ENCODE measurements at places on chromosomes 3 and 15.

GRCh38 chr3:130956281-130956680 is 62.4 kb downstream of the ATP2C1 start:
- no peak for DNase-seq

DNA sequence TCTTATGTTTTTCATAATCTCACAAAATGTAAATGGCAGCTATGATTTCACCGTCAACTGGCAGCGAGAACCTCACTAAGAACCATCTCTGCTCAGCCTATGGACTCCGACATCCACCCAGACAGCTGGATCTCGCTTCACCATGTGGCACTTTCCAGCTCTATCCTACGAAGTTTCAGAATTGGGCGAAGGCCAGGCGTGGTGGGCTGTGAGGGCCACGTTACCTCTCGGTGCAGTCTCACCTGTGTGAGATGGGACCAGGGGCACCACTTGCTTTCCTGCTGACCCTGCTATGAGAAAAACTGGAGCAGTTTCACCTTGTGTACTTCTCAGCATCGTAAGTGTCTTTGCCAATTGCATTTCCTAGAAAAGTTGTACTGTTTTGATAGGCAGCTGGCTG is 32.3 kb downstream of the CHDH start:
- DNase-seq, result no peak

- DNase-seq, result no peak
These were observed 45.5 kb downstream of the ZIC4 start for GRCh38 chr3:147360646-147361453.

- DNase-seq, result no peak
These were observed 56.8 kb downstream of the APBA2 start for GRCh38 chr15:28942571-28942970.

- no peak for DNase-seq
These were observed 20.6 kb upstream of the TRANK1 start for GRCh38 chr3:36965440-36965839.

DNA sequence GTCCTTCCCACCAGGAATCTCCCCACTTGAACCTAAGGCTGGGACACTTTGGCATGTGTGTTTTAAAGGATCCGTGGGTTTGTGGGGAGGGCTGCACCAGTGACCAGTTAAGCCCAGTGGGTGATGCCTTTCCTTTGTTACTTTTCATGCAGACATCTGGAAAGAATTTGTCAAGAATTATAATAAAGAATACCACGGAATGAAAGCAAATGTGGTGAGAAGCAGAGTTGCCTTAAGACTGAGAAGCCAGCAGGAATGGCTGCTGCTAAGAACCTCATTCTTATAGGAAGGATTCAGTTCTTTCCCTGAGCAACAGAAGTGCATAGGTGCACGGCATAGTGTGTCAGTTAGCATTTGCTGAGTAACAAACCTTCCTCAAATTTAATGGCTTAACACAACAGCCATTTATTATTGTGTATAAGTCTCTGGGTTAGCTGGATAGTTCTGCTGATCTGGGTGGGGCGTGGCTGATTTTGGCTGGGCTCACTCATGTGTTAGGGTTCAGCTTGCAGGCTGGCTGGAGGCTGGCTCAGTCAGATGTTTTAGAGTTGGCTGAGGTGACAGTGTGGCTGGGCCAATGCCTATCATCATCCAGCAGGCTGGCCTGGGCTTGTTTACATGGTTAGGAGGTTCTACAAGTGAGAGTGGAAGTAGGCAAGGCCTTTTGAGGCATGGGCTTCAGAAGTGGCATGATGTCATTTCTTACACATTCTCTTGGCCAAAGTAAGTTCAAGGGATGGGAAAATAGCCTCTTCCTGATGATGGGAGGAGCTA is 262.7 kb upstream of the CTDSPL start:
- DNase-seq, result no peak

DNA sequence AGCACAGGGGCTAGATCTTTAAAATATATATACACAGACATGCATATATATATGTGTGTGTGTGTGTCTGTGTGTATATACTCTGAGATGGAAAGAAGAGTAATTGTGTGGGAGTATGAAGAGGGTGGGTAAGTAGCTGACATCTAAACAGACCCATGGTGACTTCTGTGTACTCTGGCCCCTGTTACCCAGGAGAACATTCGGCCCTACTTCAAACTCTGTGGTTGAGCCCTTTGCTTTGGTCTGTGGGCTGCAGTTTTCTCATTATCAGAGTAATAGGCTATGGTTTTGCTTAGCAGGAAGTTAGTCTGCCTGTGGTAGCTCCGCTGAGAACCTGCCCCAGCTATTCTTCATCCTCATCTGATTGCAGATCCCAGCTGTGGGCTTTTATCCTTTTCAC is 141.4 kb downstream of the RBPMS2 start:
- no peak for DNase-seq

GRCh38 chr3:148021381-148021780 is 612.2 kb downstream of the ZIC1 start:
- no peak for DNase-seq

DNA sequence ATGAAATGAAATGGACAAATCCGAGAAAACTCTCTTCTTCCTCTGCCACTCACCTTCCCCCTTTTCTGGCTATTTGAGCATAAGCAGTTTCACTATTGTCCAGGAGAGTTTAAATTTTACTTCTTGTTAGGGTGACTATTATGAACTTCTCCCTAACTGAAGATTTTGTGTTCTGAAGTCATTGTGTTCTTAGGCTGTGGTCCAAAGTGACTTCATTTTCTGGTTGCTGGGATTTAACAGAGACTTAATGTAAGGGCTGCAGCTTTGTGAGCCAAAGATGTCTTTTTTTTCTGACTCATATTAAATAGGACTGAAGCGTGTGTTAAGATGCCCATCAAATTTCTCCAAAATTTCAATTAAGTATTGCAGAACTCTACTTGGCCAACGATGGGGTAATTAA is 46.5 kb upstream of the FSTL1 start:
- DNase-seq, result no peak

GRCh38 chr3:97899331-97899730 is 72.9 kb downstream of the RIOX2 start:
- no peak for DNase-seq

DNA sequence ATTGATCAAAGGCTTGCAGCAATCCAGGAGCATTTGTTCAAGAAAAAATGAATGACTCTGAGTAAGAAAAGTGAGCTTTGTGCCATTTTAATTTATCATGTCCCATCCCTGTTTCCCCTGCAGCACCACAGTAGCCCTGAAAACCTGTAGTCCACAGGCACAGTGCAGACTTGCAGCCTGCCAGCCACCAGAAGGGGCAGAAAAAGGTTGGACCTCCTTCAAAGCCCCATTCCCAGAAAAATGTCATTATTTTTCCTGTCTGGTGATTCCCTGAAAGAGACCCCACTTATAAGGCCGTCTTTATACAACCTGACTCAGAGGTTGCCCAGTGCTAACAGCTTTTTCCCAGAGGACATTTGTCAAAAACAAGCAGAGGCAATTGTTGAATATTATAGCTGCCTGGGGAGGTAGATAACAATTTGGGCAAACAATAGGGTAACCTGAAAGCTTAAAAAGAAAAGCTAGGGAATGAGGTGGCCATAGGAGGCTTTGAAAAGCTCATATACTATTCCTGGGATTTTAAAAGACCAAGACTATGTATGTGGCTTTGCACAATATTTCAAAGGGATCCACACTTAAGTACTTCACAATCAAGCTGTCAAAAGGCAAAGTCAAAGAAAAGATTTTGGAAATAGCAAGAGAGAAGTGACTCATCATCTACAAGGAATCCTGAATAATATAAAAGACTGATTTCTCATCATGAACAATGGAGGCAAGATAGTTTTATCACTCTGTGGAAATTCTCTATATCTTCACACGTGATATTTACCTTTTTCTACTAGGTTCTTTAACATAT is 136.8 kb upstream of the PLXNA1 start:
- no peak for DNase-seq

DNA sequence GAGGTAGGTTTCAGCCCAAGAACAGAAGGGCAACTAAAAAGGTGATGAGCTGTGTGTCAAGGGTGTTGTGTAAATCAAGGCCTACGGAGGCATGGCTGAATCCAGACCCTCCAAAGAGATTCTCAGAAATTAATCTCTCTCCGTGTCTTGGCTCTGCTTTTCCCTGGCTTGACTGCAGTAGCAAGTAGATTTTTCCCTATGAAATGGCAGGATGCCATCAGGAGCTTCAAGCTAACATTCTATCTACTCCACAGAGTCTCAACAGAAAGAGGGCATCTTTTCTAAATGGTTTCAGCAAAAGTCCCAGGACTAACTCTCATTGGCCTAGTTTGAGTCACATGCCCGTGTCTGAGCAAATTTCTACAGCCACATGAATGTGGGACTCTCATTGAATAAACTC is 58.3 kb downstream of the LSM3 start:
- no peak for DNase-seq

DNA sequence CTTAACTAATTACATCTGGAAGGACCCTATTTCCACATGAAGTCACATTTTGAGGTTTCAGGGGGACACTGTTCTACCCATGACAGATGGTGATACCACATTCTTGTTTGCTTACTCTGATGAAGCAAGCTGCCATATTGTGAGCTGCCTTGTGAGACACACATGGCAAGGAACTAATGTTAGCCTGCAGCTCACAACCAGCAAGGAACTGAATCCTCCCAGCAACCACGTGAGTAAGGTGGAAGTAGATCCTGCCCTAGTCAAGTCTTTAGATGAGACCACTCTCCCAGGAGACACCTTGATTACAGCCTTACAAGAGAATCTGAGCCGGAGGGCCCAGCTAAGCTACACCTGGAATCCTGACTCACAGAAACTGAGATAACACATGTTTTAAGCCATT is 160.1 kb downstream of the PDE8A start:
- DNase-seq, result no peak

GRCh38 chr15:85947021-85947420 is 132.7 kb upstream of the AGBL1 start:
- no peak for DNase-seq

- no peak for DNase-seq
These were observed 273.8 kb upstream of the RGMA start for GRCh38 chr15:93362821-93363220.

- DNase-seq, result no peak
These were observed 57.2 kb downstream of the ATP1B3 start for GRCh38 chr3:141933421-141934300.

DNA sequence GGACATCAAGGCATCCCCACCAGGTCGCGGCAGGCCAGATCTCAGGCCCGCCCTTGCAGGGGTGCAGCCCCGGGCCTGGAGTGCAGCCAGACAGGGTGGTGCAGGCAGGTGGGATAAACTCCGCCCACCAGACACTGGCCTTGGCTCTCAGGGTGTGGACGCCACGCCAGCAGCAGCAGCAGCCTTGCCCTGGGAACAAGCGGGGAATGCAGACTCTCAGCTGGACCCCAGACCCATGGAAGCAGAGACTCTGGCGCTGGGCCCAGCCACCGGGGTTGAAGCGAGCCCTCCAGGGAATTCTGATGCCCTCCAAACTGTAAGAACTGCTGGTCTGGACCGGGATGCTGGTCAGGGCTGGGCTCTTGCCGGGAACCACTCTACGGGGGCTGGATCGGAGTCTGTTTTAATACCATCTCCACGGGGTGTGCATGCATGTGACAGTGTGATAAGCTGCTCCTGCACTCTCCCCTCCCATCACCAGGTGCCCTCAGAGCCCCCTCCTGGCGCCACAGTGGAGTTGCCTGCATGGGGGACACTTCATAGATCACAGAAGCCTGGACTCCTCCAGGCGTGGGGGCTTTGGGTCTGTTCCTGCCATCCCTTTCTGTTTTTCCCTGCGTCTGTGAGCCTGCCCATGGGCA is 142.7 kb downstream of the NSMCE3 start:
- no peak for DNase-seq

DNA sequence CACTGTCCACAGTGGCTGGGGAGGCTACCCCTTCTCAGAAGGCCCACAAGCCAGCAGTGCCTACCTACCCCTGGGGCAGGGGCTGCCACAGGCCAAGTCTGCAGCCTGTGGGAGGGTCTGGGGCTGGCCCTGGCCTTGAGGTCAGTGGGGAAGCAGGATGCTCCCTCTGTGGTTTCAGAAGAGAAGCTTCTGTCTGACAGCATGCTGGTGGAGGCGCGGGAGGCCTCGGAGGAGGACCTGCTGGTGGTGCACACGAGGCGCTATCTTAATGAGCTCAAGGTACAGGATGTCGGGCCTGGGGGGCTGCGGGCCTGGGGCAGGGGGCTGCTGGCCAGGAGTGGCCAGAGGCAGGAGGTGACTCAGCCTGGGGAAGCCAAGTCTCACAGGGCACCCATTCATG is 3.2 kb downstream of the HDAC11 start:
- DNase-seq, result no peak

- DNase-seq, result no peak
These were observed 63.1 kb downstream of the LPP start for GRCh38 chr3:188217011-188217463.

- no peak for DNase-seq
These were observed 6.9 kb upstream of the RFTN1 start for GRCh38 chr3:16520241-16520969.

DNA sequence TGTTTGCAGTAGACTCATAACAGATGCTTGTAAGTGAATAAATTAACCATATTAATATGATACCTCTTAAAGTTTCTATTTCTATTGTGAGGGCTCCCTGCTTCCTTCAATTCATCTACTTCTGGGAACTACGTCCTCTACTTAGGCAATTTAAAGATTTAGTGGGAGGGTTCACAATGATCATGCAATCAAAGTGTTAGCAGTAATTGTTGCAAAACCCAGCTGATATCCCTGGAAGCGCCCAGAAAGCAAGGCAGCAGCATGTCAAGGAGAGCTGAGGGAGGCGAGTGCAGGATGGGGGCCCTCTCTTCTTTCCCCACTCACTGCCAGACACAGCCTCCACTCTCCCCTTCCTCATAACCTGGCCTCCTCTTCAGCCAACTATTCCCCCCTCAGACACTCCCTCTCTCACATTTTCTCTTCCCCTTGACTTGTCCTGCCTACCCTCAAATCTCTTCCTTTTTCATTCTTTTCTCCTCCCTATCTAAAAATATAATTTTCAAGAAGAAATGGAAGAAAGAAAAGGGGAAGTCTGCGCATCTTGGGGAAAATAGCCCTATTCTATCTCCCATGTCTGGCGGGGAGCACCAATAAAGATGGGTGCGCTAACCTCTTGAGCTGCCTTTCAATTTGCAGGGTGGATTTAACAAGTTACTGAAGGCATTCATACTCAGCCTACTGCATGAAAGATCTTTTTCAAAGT is 6.6 kb downstream of the TMEM212 start:
- no peak for DNase-seq

- no peak for DNase-seq
These were observed 1.5 kb upstream of the GPX1 start for GRCh38 chr3:49359623-49360022.

GRCh38 chr15:80673561-80674244 is 21.4 kb upstream of the ABHD17C start:
- no peak for DNase-seq

- no peak for DNase-seq
These were observed 194.5 kb downstream of the MEX3B start for GRCh38 chr15:81851325-81851724.

DNA sequence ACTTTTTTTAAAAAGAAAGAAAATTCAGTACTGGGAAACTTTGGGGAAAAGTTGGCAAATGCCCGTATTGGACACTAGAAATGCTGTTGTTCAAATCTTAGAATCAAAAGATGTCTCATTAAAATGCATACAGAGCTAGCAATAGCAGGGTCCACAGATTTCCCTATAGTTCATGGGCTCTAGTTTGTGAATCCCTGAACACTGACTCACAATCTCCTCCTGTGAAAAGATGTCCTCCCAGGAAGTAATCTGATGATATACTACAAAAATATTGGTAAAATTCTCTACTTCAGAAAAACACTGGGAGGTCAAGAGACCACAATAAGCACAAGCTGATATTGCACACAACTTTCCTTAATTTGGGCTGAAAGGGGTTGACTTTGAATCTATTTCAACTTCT is 568.4 kb upstream of the ZNF385D start:
- no peak for DNase-seq
